Adipocyte (in vitro differentiated cells): ENCODE measurements at places on chromosomes 12 and 14.

GRCh38 chr12:45077251-45077650 is 26.4 kb upstream of the DBX2 start:
- DNase-seq, result no peak

DNA sequence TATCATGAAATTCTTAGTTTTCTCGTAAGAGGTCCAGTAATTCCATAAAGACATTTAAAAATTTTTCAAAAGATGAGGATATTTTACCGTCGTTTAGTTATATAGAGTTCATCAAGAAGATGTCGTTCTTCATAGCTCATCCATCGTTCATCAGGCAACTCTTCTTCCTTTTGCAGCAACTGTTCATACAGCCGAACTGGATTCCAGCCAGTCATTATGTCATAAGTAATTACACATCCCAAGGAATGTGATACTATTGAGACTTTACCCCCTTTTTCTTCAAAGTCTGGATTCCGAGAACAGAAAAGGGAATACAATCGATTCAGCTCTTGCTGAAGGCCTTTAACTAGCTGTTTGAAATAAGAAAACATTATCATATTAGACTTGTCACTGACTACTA is 90.3 kb downstream of the DDHD1 start:
- no peak for DNase-seq

GRCh38 chr12:114664651-114665320 is 19.2 kb downstream of the TBX3 start:
- DNase-seq, result peak; percentile 73

GRCh38 chr12:84911271-84912197 is 1.1 kb downstream of the SLC6A15 start:
- DNase-seq, result peak; percentile 90

DNA sequence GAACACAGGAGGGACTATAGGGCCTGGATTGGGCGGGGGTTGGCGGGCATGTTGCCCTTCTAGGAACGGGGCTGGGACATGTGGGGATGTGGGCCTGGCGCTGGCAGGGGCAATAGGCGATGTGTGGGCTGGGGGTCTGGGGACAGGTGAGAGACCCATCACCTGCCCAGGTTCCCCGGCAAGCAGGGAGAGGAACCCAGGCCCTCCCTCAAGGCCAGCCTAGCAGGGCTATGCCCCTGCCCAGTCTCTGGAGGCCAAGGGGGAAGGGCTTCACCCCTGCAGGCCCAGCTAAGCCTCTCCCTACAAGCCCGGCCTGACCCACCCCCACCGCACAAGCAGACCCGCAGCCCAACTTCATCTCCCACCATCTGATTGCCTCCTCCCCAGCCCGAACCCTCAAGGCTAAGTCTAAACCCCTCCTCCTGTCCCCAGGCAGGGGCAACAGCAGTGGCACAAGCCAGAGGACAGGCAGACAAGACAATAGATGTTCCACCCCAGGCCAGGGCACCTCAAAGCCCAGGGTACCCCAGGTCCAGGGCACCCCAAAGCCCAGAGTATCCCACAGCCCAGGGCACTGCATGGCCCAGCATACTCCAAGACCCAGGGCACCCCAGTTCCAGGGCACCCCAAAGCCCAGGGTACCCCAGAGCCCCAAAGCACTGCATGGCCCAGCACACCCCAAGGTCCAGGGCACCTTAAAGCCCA is 6.5 kb downstream of the JAG2 start:
- no peak for DNase-seq

- DNase-seq, result peak; percentile 80
These were observed 618 bp downstream of the RNF34 start for GRCh38 chr12:121400332-121401139.

- peak; percentile 75 for DNase-seq
These were observed 170.5 kb downstream of the NDUFA12 start for GRCh38 chr12:94832780-94833681.

GRCh38 chr12:22533155-22533554 is 11.2 kb downstream of the C2CD5 start:
- DNase-seq, result no peak

DNA sequence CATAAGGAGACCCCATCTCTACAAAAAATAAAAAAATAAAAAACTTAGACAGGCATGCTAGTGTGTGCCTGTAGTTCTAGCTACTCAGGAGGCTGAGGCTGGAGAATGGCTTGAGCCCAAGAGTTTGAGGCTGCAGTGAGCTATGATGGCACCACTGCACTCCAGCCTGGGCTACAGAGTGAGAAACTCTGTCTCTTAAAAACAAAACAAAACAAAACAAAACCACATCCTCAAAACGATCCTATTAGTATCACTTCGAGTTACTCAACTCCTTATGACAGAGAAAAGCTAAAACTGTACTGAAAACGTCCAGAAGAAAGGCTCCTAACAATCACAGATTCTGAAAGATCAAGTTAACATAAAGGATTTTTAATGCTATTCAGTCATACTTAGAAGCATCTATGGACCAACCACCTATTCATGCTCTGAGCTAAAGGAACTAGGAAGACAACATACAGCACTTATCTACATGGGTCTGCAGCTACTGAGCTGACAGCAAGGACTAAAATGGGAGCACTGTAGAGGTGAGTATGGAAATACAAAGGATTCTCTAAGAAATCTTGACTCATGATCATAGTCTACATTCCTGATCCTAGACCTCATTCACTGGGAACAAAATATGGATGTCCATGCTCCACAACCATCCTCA is 75.3 kb upstream of the DUSP6 start:
- DNase-seq, result no peak

DNA sequence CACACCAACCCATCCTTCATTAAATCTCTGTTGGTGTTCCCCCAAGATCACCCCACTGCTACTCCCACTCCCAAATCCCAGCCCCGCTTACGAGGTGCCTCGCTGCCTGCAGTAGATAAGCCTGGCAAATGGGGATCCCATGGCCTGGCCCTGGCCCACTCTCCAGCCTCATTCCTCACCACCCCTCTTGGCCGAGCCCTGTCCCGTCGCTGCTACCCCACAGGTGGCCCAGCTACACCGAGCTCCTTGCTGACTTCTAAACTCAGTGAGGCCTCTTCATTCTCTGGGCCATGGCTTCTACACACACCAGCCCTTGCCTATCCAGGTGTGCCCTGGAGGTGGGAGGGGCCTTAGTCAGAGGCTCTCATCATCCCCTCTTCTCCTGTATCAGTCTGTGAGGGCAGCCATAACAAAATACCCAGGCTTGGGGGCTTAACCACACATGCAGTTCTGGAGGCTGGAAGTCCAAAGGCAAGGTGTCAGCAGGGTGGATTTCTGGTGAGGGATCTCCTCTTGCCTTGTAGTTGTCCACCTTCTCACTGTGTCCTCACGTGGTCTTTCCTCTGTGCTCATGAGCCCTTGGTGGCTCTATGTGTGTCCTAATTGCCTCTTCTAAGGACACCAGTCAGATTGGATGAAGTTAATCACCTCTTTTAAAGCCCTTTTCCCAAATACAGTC is 92.8 kb downstream of the PRMT8 start:
- DNase-seq, result no peak

GRCh38 chr12:117231750-117232149 is 41.5 kb upstream of the FBXO21 start:
- DNase-seq, result no peak

DNA sequence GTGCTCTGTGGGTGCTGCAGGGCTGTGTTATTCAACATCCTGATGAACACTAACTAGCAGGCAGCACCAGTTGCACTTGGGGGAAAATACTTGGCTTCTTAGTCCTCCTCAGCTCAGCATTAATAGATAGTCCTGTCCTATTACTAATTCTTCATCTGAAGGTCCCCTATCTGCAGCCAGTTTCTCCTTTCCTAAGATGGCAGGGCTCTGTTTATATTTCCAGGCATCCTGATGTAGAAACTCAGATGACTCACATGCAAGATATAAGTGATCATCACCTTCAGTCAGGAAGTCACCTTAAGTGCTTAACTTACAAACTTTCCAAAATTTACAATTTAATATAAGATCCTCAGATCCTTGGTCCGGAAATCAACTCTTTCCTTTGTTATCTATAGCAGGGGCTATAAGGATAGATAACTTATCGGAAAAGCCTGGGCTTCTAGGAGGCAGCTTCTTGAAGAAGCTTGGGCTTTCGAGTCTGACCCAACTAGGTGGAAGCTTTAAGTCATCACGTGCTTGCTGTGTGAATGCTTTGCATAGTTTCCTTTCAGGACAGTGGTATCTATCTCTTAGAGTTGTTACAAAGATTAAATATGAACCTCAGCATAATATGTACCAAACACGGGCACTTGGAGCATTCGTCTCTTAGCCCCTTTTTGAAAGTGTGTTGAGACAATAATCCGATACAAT is 181.0 kb upstream of the GRIP1 start:
- DNase-seq, result no peak

- DNase-seq, result no peak
These were observed 628 bp upstream of the LLPH start for GRCh38 chr12:66131067-66131688.

GRCh38 chr12:97027482-97027881 is 120.4 kb downstream of the NEDD1 start:
- no peak for DNase-seq

GRCh38 chr12:121712461-121713256 is at the start of gene TMEM120B:
Gene TMEM120B, plus strand, starts transcription at chr12:121712752. Its CDS starts 144 bp downstream, at chr12:121712896.
- peak; percentile 94 for DNase-seq

DNA sequence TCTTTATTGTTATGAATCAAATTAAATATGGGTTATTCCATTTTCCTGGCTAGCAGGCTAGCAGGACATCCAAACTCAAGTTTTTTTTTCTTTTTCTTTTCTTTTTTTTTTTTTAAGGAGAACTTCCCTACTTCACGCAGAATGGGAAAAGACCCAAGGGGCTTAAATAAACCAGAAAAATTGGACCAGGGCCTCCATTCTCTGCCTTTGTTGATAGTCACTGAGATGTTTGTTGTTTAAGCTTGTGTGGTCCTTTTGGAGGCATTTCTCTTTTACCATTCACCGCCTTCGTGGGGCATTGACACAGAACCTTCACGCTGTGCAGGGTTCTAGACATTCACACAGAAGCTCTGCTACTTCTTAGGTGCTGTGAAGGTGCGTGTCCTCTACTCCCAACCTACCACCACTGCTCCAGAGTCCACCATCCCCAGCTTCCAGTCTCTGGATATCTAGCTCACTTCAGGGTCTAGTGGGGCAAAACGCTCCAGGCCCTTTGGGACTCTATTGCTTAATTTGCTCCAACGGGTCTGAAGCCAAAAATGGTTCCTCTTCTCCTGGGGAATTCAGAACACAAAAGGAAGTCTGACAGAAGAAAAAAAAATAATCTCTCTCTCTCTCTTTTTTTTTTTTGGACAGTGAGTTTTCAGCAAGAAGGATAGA is 301.3 kb downstream of the AEBP2 start:
- no peak for DNase-seq

- DNase-seq, result peak; percentile 77
These were observed 6.8 kb downstream of the PPP1R36 start for GRCh38 chr14:64556526-64556925.

- DNase-seq, result no peak
These were observed 16.0 kb downstream of the NKX2-1 start for GRCh38 chr14:36503771-36504741.

DNA sequence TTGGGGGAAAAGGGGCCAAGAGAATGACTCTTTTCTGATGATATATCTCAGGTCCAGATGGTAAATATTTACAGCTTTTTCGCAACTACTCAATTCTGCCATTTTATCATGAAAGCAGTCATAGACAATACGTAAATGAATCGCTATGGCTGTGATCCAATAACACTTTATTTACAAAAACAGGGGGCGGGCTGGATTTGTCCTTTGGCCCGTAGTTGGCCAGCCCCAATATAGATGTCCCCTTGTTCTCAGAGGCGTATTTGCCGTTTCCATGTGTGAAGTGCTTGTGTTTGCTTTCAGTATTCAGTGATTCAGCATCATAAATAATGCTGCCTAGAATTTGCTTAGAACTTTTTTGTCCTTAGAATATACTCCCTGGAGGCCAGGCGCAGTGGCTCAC is 77.2 kb downstream of the CCDC92 start:
- no peak for DNase-seq

- DNase-seq, result no peak
These were observed 396.5 kb downstream of the FOXG1 start for GRCh38 chr14:29163109-29163508.

GRCh38 chr14:81122326-81122725 is 98.4 kb downstream of the GTF2A1 start:
- no peak for DNase-seq

GRCh38 chr12:54196396-54196795 is 7.6 kb upstream of the SMUG1 start:
- DNase-seq, result no peak

DNA sequence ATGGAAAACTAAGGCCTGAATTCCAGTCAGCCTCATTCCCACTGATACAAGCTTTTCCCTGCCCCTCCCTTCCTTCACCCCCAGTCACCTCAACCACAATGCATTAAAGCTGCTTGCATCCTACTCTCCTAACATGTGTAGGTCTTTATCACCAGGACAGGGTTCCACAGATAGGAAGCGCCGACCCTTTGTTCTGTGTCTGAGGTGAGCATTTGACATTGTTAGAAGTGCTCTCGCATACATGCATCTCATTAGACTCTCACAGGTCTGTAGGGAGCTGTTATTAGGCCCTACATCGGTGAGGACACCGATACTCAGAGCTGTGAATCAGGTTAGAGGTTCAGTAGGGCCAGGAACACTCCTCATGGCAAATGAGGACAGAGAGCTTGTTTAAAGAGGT is 13.2 kb upstream of the EDDM3A start:
- DNase-seq, result no peak

- no peak for DNase-seq
These were observed 24.0 kb upstream of the HIGD1C start for GRCh38 chr12:50928392-50928791.

GRCh38 chr14:20416223-20416622 is 2.9 kb upstream of the TEP1 start:
- no peak for DNase-seq

DNA sequence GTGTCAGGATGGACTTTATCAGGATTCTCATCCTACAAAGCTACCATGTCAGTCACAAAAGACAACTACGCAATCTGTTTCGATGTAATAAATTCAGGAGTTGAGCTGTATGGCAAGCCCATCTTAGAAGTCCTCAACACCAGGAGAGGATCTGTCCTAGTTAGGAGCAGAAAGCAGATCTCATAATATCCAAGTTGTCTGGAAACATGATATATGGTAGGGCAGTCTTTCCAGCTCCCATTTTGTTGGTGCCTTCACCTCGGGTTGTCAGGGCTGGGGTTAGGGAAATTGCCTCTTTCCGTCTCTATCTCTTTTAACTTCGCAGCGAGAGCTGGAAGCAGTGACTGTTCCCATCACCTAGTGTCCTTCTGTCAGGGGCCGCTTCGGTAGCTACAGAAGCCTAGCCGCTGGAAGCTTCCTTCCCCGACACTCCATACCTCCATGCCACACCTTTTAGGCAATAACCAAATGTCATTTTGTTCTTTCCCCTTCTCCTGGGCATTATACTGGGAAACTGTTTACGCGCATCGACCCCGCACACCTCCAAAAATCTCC is 1.4 kb downstream of the NIN start:
- no peak for DNase-seq

- DNase-seq, result no peak
These were observed 153.5 kb upstream of the ATF7IP start for GRCh38 chr12:14211947-14212387.

GRCh38 chr12:25852792-25853191 is 105.7 kb upstream of the RASSF8 start:
- peak; percentile 70 for DNase-seq
